ENCODE measurements at places on chromosomes 3 and 15. TPM values are rescaled to one million over a fixed set of nuclear protein-coding genes. Genes with fewer than 3 reads are reported as not detected.

ANKRD63 gene
- total RNA-seq: 0.54 TPM

ARID3B gene
- 3.9 TPM for total RNA-seq

MESP2 gene
- 0.54 TPM for total RNA-seq

HPS3 gene
- total RNA-seq: 35.8 TPM

CCK gene
- total RNA-seq: 1.2 TPM

EXD1 gene
- not detected for total RNA-seq

SAMD7 gene
- total RNA-seq: not detected
